Naive B cell (primary cell): ENCODE measurements at places on chromosomes 1 and 21.

DNA sequence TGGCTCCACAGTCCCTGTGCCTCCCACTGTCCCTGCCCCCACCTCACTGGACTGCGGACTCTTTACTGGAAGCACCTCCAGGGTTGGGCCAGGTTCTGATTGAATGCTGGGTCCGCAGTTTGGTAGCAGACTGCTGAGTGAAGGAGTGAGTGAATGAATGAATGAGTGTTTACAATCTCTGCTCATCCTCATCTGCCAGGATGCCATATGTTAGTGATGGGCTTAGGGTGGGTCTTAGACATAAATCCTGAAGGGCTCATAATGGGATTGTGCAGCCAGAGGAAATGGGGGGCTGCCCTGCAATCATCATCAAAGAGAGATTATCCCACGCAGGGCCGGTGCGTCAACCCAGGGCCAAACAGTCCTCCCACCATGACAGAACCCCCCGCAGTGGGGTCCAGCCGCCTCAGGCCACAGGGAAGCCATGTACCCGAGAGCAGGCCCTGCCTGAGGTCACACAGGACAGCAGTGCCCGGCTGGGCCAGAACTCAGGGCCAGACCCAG is 26.1 kb downstream of the SLC1A7 start:
- no peak for DNase-seq

DNA sequence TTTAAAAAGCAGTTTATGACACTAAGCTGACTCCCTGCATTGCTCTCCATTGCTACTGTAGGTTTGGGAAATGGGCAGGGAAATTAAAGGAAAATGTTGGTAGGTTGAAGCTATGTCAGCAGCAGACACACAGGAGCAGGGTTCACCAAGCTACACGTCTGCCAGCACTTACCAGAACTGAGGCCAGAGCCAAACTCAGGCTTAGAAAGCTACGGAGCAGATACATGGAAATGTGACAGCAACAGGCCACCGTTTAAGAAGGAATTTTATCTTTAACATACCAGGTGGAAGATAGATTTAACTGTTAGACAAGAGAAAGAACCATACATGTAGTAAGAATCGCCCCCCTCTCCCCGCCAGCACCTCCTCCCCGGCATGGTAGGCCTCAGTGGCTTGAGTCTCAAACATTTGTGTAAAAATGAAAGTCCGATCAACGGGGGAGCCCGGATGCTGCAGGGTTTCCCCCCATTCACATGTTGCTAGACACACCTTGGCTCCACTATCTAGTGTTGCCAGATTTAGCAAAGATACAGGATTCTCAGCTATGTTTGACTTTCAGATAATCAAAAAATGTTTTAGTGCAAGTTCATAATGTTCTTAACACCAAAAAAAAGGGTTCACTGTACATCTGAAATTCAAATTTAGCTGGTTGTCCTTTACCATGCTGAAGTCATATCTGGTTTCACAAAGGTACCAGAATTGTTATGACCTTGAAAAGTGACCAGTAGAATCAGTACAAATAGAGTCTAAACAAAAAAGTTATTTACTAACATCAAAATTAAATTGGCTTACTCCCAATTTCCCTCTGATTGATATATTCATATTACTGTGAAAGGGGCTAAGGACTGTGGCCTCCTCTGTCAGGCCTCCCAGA is 6.7 kb downstream of the OR2T11 start:
- DNase-seq: no peak

GRCh38 chr1:87203904-87204303 is 124.8 kb upstream of the LMO4 start:
- no peak for DNase-seq

DNA sequence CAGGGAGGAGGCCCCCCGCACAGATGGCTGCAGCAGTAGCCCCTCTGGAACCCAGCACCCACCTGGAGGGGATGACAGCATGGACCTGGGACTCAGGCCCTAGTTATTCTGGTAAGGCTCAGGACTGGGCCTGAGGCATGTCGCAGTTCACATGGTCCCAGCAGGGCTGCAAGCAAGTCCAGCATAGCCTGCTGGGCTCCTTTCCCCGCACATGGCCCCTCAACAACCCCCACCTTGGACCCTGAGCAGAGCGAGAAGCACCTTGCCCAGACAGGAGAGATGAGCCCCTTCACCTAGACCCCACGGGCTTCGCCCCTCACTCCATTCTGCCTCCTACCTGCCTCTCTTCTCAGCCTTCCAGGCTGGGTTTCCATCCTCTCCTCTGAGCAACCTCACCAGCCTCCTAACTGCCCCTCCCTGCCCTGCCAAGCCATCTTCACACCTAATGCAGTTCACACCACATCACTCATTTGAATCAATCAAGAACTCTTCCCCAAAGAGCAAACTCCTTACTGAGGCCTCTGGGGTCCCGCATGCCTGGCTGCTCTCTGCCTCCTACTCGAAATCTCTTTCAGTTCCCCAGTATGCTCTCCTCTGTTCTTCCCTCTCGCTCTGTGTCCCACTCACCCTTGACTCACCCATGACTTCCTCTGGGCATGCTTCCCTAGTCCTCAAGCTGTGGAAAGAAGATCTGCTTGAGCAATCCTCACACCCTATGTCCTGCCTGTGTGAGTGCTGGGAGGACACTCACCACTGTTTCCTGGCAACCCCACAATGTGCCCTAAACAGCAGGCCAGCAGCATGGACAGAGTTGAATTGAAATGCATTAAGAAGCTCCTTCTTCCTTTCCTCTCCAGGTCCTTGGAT is 9.4 kb upstream of the THEMIS2 start:
- peak; percentile 55 for DNase-seq

- DNase-seq: no peak
Observed at GRCh38 chr1:199979071-199979470, 48.4 kb upstream of the NR5A2 start.

GRCh38 chr1:212593821-212594251 is 14.7 kb upstream of the ATF3 start:
- no peak for DNase-seq

DNA sequence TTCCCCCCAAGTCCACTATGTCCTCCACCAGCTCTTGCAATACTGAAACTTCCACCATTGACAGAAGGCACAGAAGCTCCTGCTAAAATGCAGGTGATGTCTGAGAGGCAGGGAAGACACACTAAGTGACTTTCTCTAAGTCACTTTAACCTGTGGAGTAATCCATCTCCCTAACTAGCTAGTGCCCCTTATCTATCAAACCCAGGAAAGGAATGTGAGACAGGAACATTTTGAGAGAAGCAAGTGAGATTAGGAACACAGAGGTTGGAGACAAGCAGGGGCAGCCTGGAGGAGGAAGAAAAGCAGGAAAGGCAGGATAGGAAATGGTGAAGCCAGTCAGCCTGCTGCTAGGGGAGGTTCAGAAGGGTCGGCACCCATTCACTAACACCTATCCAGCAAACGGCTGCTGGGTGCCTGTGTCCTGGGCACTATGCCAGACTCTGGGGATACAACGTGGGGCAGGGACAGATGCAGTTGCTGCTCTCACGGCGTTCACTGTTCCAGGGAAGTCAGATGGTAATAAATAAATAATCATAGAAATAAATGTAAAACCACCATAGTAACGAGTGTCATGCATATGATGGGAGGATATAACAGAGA is 7.0 kb downstream of the GPA33 start:
- no peak for DNase-seq

DNA sequence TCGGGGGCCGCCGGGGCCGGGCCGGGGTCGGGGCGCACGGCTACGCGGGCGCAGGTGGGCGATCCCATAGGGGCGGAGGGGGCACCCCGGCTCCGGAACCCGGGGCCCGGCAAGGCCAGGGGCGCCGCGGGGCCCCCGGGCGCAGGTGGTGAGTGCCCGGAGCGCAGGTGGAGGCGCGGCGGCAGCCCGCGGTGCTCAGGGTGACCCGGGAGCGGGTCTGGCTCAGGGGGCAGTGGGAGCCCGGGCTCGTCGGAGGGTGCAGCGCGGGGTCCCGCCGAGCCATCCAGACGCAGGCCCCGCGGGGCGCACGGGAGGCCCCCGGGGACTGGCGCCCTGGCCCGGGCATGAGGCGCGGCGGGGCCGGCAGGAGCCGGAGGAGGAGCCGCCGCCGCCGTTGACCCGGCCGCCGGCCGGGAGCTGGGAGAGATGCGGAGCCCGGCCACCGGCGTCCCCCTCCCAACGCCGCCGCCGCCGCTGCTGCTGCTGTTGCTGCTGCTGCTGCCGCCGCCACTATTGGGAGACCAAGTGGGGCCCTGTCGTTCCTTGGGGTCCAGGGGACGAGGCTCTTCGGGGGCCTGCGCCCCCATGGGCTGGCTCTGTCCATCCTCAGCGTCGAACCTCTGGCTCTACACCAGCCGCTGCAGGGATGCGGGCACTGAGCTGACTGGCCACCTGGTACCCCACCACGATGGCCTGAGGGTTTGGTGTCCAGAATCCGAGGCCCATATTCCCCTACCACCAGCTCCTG is 489 bp downstream of the CELSR2 start:
- no peak for DNase-seq

DNA sequence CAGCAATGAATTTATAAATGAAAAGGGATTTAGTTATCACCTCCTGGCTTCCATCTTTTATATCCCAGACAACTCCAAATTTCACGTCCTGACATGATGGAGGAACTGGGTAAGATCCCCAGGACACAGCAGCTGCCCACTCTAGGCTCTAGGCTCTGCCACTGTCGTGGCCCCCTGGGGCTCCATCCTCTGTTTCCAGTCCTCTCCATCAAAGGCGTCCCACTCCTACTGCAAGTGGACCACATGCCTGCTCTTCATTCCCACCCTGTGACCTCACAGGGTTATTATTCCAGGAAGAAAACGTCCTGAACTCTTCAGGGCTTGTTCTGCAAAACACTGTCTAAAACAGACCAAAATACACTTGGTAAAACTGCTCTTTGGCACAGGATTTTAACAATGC is 11.9 kb downstream of the URB1 start:
- DNase-seq: no peak

DNA sequence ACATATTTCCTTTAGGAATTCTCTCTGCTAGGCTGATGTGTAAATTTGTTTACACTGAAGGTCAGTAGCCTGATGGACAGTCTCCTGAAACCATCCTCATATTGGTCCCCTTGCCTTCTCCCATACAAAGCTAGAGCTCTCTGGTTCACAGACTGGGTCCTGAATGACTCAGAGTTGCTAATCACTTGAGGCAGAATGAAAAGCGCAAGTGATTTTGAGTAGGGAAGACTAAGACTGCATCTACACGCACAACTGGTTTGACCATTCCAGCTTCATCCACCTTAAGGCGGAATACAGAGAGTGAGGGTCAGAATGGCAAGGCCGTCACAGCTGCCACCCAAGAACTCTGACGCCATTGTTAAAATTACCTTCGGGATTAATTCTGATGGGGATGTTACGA is 70.2 kb upstream of the KIF26B start:
- DNase-seq: no peak

DNA sequence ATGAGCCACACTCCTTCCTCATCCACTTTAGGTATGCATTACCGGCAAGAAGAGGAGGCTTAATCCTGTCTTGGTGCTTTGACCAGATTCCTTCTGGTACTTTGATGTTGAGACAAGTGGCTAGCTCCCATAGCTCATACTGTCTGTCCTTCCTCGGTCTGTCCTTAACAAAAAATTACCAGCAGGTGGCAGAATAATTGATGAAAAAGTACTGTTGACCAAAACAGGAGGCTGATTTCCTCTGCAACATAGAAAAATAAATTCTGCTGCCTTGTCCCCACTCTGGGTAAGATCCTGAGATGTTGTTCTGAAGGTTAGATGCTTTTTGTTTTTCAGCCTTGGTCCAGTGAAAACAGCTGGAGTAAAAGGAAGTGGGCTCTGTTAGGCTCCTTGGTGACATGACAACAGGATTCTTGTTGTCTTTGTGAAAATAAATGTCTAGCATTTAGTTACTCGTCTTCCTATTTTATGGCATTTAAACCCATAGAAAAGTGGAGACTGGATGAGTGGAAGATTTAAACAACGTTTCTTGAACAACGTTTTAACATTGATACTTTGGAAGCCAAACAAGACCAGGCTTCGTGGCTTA is 11.2 kb upstream of the HJV start:
- DNase-seq: peak; percentile 12

DNA sequence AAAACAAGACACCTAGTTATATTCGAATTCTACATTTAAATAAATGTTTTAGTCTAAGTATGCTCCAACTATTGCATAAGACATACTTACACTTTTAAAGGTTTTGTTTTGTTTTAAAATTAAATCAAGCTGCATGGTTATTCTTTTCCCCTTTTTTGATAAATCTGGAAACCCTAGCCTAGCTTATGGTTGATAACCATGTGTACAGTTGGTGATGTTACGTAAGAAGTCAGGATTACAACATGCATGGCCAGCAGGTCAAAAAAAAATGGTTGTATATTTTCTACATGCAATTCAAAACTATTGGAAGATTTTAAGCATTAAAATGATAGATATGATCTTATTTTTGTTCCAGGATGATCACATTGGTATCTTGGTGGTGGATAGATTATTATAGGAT is 1600.6 kb downstream of the PLA2G4A start:
- DNase-seq: no peak

GRCh38 chr1:73034271-73034670 is 751.9 kb upstream of the NEGR1 start:
- DNase-seq: no peak

GRCh38 chr1:206684478-206685333 is at the start of gene MAPKAPK2:
Gene MAPKAPK2 (plus strand): TSS chr1:206684905. CDS start chr1:206685230, 325 bp downstream.
- peak; percentile 70 for DNase-seq

GRCh38 chr21:28541371-28542112 is 451.1 kb downstream of the LTN1 start:
- no peak for DNase-seq

DNA sequence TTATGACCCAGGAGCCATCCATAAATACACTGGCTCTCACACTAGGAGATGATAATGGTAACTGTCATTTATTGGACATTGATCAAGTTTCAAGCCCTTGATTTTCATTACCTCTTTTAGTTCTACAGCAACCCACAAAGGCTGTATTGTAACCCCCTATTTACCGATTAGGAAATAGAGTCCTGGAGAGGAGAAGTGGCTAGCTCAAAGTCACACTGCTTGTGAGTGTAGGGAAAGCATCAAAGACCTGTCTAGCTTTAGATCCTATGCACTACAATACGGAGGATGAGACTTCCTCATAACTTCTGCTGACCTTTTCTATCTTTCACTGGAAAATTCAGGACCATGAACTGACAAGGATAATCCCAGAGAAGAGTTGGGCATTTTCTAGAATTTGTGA is 115.2 kb downstream of the LMX1A start:
- no peak for DNase-seq

DNA sequence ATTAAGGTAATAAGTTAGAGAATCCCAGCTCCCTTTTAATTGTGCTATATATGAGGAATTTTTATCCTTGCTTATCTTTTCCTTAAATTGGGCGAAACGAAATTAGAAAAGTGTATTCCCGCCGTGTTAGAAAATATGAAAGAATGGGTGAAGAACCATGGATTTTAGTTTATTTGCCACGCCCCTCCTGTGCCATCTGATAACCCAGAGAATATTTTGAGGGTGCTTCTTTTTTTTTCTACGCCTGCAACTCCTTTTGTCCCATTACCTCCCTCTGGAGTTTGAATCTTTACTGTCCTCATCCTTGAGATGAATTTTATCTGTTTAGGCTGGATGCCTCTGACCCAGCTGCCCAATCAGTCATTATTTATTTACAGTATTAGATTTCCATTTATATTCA is 1.6 kb downstream of the TLCD4 start:
- DNase-seq: no peak
